ENCODE measurements at places on chromosomes 4 and X.

DNA sequence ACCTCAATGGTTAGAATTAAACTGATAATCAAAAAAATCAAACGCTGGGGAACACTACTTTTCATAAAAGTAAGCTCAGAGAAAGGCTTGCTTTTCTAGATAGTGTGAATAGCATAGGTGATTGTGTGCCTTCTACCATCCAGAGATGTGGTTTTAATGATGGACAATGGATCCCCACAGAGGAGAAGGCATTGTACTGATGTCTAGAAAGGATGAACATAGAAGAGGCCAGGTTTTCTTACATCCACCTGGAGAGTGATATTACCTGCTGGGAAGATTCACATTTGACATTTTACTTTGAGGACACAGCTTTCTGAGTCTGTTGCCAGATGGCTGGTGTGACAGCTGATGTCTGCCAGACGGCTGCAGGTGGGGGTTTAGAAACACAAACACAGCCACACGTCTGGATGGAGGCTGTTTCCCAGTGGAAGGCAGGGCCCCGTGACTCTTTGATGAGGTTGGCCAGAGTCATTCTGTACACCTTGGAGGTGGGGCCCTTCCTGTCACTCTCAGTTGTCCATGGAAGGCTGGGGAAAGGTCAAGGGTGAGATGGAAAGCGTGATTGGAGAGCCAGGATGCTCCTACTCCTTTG, 114.4 kb downstream of the PSAPL1 start:
- no peak for DNase-seq

GRCh38 chr4:88503344-88503743, 20.2 kb downstream of the PYURF start:
- no peak for DNase-seq

- DNase-seq, result no peak
Observed at GRCh38 chr4:80006935-80007744, 65.9 kb downstream of the ANTXR2 start.

- no peak for DNase-seq
Observed at GRCh38 chr4:186845137-186845842, 121.6 kb upstream of the FAT1 start.

GRCh38 chr4:80154545-80154933, 42.8 kb upstream of the PRDM8 start:
- no peak for DNase-seq

Measured in left hindlimb (tissue), 1 donor.